WERI-Rb-1 (cell line): ENCODE measurements at places on chromosomes 16 and 17.

- no peak for DNase-seq
Observed at GRCh38 chr16:63005356-63005755, 969.1 kb upstream of the CDH8 start.

DNA sequence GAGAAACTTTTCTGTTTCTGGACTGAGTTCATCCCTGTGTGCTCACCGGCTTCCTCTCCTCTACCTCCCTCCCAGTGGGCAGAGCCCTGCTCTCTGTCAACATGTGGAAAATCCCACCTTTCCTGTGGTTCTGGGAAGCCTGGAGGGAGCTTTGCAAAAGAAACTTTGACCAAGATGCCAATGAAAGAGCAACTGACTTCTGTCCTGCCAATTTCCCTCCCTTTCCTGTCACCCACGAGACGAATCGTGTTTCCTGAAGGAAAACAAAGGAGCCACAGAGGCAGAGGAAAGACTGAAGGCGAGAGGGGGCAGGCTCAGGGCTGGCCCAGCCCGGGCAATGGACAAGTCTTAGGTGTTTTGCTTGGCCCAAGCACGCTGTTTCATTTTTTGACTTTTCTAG is 82.8 kb downstream of the PLCG2 start:
- DNase-seq, result no peak

- peak; percentile 71 for DNase-seq
Observed at GRCh38 chr16:88772871-88773811, 11.9 kb downstream of the PIEZO1 start.

- no peak for DNase-seq
Observed at GRCh38 chr16:4795828-4796572, 831 bp downstream of the SMIM22 start.

- DNase-seq, result no peak
Observed at GRCh38 chr17:16418685-16419068, 3.3 kb downstream of the TRPV2 start.

DNA sequence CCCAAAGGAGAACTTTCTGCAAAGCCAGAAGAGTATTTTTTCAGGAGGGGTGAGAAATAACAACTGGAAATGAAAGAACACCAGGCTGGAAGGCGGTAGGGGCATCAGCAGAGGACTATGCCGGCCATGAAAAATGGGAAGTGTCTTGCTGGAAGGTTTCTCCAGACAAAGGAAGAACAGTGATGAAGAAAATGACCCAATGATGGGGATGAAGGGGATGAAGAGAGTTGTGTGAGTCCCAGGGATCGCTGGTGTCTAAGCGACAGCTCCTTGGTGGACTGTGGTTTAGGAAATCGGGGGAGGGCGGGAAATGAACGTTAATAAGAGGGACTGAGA is 623 bp downstream of the TTLL6 start:
- DNase-seq, result no peak

GRCh38 chr17:51121620-51122472 is 1.2 kb upstream of the SPAG9 start:
- DNase-seq, result peak; percentile 90

- DNase-seq, result peak; percentile 93
Observed at GRCh38 chr17:57671667-57672632, 73.1 kb downstream of the CCDC182 start.

- no peak for DNase-seq
Observed at GRCh38 chr16:4295581-4295980, 20.3 kb upstream of the GLIS2 start.

GRCh38 chr16:83244057-83244456 is 563.7 kb upstream of the HSBP1 start:
- no peak for DNase-seq

DNA sequence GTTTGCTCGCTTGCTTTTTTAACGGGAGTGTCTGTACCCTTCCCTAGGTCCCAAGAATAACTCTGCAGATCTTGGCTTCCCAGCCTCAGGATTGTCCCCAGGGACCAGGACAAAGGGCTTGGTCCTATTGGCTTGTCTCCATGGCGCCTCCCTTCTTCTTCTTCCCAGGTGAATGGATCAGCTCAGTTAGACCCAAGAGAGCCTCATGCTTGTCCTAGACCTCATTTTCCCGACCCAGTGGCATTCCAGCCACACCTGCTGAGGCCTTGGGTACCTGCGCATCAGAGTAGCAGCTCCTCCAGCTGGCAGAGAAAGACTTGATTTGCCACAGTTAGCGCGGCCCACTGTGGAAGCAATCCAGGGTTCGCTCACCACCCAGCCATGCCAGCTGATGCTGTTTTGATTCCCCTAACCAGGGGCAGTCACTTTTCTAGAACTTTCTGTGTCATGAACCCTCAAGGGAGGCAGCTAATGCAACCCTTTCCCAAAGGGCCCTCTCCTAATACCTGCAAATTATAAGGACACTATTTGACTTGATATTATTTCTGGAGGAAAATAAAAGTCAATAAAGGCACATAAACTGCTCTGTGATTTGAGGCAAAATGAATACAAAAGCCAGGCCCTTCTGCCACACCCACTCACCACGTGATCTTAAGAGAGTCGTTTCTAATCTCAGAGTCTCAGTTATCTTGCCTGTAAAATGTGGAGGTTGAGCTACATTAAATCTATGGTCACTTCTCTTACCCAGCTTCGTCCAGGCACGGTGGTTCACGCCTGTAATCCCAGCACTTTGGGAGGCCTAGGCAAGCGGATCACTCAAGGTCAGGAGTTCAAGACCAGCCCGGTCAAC is 13.9 kb downstream of the GPR142 start:
- no peak for DNase-seq

DNA sequence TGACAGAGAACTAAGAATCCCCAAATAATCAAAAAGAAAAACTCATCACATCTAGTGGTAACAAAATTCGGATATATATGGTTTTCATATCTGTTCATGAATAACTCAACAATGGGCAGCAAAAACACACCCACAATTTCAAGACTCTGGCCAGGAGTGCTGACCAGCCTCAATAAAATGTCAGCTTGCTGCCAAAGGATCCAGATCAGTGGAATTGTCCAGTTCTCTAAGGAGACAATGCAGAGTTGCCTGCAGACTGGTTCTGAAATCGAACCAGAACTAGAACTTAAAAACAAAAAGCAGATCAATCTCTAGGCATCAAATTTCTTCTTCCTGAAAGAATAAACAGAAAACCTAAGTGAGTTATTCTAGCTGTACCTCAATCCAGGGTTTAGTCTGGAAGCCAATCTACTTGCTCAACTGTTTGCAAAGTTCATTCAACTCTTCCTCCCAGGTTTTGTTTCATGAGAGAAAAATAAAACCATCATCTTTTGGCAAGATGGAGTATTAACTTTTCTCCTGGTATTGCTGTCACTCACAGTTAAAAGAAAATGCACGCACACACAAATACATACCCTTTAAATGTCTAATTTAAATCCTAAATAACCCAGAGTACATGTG is 61.0 kb downstream of the CFDP1 start:
- DNase-seq, result no peak

- DNase-seq, result no peak
Observed at GRCh38 chr17:77476931-77477805, 336.4 kb downstream of the SEC14L1 start.

DNA sequence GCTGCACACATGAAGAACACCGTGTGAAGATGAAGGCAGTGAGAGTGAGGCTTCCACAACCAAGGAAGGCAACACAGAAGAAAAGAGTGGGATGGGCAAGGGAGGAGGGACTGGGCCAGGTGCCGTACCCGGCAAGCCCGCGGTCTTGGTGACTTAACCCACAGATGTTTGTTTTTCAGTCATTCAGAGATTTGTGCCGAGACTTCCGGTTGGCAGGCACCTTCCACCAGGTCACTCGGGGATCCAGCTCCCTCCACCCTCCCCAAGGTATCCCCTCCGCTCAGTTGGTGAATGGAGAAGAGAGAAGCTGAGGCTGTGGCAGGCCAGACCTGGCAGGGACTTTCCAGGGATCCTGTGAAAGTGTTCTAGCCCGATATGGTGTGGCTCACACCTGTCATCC is 4.9 kb upstream of the KREMEN2 start:
- DNase-seq, result no peak

GRCh38 chr17:4815043-4815675 is 8.2 kb downstream of the PLD2 start:
- DNase-seq, result no peak

DNA sequence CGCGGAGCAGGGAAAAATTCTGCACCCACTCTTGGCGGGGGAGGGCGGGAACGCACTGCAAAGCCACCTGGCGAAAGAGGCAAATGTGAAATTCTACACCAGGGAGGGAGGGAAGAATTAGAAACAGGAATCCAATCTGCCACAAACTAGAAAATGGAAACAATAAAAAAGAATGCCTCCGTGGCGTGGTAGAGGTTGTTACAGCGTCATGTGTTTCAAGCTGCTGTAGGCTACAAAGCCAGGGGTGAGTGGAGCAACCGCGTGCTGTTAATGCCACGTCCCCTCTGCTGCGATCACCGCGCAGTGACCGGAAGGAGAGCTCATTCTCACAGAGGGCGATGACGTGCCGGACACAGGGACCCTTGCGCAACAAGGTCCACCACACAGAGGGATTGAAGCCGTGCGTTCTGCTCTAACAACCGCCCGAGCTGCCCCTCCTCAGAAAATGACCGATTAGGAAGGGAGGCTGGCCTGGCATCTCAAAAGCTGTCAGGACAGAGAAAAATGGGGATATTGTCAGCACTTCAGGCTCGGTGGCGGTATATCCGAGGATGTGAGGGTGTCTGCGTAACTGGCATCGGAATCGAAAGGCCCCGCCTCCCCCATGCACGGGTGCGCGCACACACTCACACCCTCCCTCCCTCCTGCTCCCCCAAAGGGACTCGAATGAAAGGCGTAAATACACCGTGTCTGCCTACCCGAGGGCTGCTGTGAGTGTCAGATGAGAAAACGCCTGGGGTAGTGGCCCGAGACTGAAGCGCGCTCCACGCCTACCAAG is 70.8 kb upstream of the TNRC6C start:
- DNase-seq, result no peak

GRCh38 chr16:66751992-66752322 is 548 bp upstream of the DYNC1LI2 start:
- DNase-seq, result no peak

DNA sequence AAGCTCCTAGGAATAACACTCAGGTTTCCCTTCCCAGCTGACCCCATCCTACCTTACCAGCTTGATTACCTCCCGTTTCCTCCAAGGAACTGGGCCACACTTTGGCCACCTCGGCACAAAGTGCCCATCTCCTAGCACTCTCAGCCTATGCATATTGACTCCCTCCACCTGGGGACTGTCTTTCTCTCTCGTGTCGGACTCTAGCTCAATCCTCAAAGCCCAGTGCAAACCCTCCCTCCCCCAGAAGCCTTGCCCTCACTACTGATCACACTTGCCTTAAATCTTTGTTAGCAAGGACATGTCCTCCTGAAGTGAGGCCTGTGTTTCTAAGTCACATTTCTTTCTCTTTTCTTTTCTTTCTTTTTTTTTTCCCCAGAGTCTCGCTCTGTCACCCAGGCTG is 2.6 kb upstream of the RAB26 start:
- DNase-seq, result no peak

GRCh38 chr16:11742093-11742535 is 543 bp downstream of the TXNDC11 start:
- peak; percentile 25 for DNase-seq

- no peak for DNase-seq
Observed at GRCh38 chr16:86398622-86399021, 111.7 kb upstream of the FOXF1 start.

DNA sequence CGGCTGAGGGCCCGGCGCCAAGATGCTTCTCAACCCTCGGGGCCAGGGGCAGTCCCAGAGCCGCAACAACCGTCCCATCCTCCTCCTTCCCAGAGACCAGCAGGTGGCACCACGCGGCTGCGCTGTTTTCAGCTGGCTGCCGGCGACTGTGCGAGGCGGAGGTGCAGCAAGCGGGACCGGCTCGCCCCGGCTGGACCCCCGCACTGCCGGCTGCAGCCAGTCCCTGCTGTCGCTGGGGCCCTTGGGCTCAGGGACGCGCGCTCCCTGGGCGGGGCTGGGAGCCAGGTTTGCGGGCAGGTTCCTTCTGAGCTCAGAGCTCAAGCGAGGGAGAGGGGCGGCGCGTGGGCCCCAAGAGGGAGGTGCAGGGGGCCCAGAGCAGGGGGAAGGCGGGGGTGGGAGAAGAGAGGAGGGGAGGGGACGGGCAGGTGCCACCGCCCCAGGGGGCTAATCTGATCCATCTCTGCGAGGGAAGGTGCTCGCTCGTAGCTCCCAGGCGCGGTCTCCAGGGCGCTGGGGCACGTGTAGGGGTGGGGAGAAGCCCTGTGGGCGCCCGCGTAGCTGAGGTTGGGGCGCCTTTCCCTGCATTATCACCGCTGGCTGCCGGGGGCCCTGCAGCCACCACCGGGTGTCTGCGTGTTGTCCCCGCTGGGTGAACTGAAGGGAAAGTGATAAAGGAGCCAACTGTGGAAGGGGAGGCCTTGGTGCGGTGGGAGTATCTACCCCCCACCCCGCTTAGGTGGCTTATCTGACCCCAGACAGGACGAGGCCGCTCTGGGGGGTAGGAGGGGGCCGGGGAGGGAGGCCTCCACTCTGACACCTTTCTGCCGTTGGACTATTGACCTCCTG is 24.2 kb downstream of the STAT5A start:
- DNase-seq, result peak; percentile 96

GRCh38 chr17:39408360-39408759 is 6.9 kb upstream of the FBXL20 start:
- no peak for DNase-seq

GRCh38 chr16:797120-797420 is 3.5 kb downstream of the GNG13 start:
- DNase-seq, result peak; percentile 59

GRCh38 chr16:85446951-85447692 is 166.0 kb upstream of the GSE1 start:
- peak; percentile 58 for DNase-seq
